Myocyte (in vitro differentiated cells): ENCODE measurements at places on chromosomes 3 and 15.

DNA sequence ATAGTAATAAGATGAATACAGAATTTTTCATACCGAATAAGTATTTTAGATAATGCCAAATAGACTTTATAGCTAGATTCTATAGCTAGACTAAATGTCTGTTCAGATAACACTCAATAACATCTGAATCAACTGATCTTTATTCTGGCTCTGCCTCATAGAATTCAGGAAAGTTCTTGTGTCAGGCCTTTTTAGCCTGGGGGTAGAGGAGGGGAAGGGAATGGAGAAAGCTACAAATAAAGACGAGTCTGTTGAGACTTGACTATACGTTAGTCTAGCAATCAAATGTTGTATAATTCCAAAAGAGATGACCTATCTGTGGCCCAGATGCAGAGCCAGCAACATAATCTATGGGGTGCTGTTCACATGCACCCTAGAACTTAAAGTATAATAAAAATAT is 106.6 kb upstream of the ABI3BP start:
- no peak for DNase-seq

- DNase-seq = no peak
Observed at GRCh38 chr3:188948997-188949389, 222.8 kb upstream of the TPRG1 start.

- peak; percentile 55 for DNase-seq
Observed at GRCh38 chr15:89395996-89396395, 61.4 kb upstream of the POLG start.

DNA sequence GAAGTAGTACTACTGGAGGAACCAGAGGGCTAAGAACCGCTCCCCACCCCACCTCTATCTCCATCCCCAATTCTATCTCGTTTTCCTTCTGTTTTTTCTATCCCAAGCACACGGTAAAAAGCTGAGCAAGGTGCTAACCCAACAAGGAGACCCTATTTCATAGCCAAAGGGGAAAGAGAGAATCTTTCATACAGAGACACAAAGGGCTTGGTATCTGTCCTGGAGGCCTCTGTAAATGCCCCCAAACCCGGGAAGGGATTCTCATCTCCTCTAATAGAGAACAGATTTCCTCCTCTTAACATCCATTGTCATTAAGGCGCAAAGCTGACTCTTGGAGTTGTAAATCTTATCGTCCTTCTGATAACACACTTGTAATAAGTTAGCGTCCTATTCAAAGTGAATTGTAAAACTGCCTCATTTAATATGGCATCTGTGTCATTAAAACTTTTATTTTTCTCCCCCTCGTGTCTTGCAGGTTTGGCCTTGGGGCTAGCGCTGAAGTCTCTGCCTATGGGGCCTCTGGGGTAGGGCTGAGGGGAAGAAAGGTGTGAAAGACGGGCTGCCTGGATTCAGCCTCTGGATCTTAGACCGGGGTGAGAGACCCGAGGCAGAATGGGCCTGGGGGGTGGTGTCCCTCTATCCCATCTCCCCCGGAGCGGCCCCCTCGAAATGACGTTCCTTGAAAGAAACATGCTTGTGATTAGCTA is 12.1 kb downstream of the NR2F2 start:
- DNase-seq = no peak

GRCh38 chr3:133230195-133230594 is 169.7 kb upstream of the BFSP2 start:
- no peak for DNase-seq

DNA sequence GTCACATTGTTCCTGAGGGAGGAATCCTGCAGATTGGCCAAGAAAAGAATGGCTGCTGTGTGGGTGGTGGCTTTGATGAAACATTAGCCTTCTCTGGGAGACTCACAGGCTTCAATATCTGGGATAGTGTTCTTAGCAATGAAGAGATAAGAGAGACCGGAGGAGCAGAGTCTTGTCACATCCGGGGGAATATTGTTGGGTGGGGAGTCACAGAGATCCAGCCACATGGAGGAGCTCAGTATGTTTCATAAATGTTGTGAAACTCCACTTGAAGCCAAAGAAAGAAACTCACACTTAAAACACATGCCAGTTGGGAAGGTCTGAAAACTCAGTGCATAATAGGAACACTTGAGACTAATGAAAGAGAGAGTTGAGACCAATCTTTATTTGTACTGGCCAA is 6.1 kb downstream of the PTX3 start:
- no peak for DNase-seq

GRCh38 chr3:111084911-111085310 is 13.3 kb downstream of the NECTIN3 start:
- DNase-seq = no peak

DNA sequence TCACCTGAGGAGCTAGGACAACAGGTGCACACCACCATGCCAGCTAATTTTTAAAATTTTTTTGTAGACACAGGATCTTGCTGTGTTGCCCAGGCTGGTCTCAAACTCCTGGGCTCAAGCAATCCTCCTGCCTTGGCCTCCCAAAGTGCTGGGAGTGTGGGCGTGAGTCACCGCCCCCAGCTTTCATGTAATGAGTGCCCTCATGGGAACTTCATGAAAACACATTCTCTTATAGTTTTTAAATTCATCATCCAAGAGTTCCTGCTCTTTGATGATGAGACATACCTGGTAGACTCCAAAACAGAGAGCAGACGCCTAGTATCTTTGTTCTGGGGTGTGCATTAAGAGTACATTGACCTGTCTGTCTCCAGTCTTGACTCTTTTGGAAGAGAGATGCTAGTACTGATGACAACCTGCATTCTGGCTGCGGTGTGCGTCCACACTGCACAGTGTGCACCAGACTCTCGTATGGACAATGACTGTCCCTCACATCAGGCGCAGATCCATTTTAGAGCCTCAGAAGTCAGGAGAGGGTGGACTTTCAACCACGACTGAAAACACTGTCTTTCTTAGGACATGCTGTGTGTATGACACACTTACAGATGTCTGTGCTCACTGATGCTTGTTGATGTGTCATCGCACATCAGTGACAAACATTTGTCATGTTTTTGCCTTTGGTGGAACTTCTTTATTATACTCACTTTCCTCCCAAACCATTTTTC is 2.0 kb downstream of the NRROS start:
- DNase-seq = no peak

- no peak for DNase-seq
Observed at GRCh38 chr15:41746802-41747201, 27.5 kb upstream of the MAPKBP1 start.

GRCh38 chr3:193775421-193776077 is 182.5 kb downstream of the OPA1 start:
- no peak for DNase-seq

GRCh38 chr15:87949575-87950223 is 306.8 kb downstream of the NTRK3 start:
- DNase-seq = no peak

- no peak for DNase-seq
Observed at GRCh38 chr15:81195339-81195864, 1.3 kb upstream of the IL16 start.

- no peak for DNase-seq
Observed at GRCh38 chr3:142876417-142876816, 12.5 kb downstream of the PCOLCE2 start.

GRCh38 chr15:60970246-60971170 is 258.6 kb downstream of the RORA start:
- DNase-seq = no peak

DNA sequence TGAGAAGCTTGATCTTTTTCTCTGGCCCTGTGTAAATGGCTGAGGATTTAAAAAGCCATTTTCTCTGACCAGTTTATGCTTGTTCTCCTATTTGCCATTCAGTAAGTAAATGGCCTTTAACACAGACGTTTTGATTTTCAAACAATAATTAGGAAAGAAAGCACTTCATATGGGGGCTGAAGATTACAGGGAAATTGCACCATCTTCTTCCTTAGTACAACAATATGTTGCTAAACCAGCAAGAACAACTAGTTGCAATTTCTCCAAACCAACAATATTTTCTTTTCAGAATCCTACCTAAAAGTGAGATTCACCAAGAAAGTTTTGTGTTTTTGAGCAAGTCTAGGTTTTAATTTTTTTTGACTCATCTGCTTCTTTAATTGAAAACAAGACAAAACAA is 80.5 kb upstream of the CCNL1 start:
- DNase-seq = no peak

GRCh38 chr15:59924096-59924495 is 80.0 kb upstream of the FOXB1 start:
- DNase-seq = no peak

- DNase-seq = peak; percentile 1
Observed at GRCh38 chr3:62873761-62874710, 1.2 kb downstream of the CADPS start.

DNA sequence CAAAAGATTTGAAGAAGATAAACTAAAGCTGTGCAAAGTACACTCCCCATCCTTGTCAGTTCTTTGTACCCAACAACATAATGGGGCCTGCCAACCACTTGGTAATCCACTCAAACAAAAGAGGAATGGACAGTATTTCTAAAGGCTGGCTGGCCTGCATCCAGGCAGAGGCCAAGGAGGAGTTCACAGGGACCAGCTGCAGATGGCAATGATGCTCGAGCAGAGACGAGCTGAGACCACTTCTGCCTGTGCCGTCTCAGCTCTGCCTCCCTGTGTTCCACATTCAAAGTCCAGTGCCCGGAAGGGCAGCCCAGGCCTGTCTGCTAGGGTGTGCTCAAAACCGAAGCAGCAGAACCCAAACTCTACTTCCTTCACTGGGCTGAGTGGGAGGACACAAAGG is 14.3 kb downstream of the CXCR6 start:
- DNase-seq = no peak

GRCh38 chr15:42286445-42287029 is 13.3 kb upstream of the TMEM87A start:
- no peak for DNase-seq

DNA sequence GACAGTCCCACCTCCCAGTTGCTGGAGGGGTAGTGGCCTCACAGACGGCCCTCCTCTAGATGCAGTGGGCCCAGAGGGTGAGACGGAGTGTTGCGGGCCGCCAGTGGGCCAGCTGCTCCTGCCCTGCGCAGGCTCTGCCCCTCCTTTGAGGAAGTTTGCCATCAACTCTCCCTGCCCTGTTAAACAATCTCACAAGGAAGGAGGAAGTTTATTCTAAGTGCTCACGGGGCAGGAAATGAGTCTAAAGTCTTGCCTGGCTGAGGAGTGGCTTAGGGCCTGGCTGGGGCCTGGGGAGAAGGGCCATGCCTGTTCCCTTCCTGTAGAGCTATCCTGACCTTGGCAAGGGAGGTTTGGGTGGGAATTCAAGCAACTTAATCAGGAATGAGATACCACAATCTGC is at the start of gene FAM3D:
Gene FAM3D, minus strand, starts transcription at position 92 of the 400 bp plus-strand sequence. CDS start 11,211 bp downstream, outside the sequence.
- DNase-seq = no peak

- no peak for DNase-seq
Observed at GRCh38 chr3:171054921-171055320, 28.4 kb upstream of the SLC2A2 start.

- no peak for DNase-seq
Observed at GRCh38 chr3:18064586-18064985, 322.2 kb upstream of the TBC1D5 start.

GRCh38 chr3:41202834-41203345 is 3.6 kb downstream of the CTNNB1 start:
- DNase-seq = peak; percentile 71

- DNase-seq = peak; percentile 90
Observed at GRCh38 chr3:169264711-169265110, 398.8 kb downstream of the MECOM start.

DNA sequence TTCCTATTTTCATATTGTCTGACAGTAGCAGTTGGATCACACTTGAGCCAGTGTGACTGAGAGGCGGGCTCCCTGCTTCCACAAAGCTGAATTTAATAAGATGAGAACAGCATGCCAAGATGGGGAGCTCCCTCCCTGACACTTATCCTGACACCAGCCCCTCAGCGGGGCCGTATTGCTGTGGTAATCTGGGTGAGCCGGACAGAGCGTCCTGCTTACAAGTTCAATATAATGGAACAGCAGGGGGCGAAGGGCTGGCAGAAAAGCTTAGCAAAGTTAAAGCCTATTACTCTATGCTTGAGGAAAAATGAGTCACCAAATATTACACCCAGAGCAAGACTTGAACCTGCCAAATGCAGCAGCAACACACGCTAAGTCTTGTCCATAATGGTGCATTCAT is 163.8 kb upstream of the CMC1 start:
- peak; percentile 43 for DNase-seq

DNA sequence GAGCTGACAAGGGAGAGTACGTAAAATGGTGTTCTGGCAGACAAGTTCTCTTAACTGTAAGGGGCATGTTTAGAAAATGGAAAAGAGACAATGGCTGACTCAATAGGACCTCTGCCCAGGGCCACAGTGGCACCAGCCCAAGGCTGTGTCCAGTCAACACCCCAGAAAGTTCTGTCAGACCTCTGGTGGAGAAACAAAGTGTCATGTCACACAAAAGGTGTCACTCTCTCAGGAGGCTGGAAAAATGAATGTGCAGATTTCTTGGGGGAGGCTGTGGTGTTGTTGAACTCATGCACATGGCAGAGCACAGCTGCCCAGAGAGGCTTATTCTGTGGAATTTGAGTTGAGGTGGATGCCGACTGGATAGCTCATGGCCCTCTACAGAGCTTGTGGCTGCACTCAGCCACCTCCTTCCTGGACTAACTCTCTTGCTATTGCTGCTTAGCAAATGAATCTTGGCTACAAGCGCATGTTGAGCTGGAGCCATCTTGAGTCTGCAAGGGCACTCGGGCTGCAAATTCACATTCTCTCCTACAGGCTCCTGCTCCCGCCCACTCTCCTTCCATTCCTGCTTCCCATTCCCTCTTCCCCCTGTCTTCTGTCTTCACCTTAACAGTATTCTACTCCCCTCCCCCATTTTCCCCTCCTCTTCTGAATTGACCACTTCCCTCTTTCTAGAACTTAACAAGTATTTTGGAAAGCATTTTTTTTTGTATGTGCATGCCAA is 55.8 kb upstream of the SLC7A14 start:
- peak; percentile 80 for DNase-seq

DNA sequence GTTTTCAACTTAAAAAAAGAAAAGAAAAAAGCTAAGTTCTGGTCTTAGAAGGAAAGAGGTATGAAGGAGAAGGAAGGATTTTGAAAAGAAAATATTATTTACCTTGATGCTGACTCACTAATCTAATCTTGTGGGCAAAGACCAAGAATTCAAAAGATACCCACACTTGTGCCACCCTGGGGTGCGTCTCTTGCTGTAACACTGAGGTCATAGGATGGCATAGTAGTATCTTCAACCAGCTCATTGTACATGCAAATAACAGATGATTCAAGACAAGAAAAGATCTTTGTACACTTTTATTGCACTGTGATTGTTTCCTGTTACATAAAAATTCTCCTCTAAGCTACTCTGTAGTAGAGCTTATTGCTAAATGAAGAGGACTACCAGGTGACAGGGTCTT is 17.3 kb downstream of the PLS1 start:
- DNase-seq = no peak

GRCh38 chr3:39383881-39384664 is 903 bp downstream of the SLC25A38 start:
- peak; percentile 95 for DNase-seq

DNA sequence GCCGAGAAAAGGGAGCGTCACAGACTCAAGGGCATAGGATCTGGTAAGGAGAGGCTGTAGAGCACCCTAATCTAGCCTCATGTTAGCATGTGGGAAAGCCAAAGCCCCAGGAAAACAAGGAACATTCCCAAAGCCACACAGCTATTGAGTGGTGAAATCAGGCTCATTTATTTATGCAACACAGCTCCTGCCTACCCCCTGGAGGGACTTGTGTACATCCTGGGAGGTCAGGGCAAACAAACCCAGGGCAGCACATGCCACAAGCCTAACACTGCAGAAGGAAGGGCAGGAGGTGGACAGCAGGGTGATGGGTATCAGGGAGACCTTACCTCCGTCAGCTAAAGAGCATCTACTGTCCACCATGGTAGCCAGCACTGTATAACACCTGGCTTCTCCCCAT is 283.5 kb downstream of the RPLP1 start:
- no peak for DNase-seq

- no peak for DNase-seq
Observed at GRCh38 chr3:140316868-140317400, 360.9 kb upstream of the TRIM42 start.
